RWPE1 (cell line): ENCODE measurements at places on chromosomes 12 and 14.
A peak's percentile ranks its signal among the peaks of the same experiment; 100 is the strongest.

- DNase-seq = no peak
These were observed 9.3 kb downstream of the ETV6 start for GRCh38 chr12:11658791-11659190.

- no peak for DNase-seq
These were observed 9.7 kb upstream of the HCAR1 start for GRCh38 chr12:122740351-122740750.

- peak; percentile 10 for DNase-seq
These were observed 136.8 kb downstream of the IGF1 start for GRCh38 chr12:102343361-102344121.

- DNase-seq = no peak
These were observed 205.7 kb downstream of the ZFP36L1 start for GRCh38 chr14:68586896-68587751.

- DNase-seq = no peak
These were observed 276.9 kb downstream of the CACNA1C start for GRCh38 chr12:2329661-2330210.

DNA sequence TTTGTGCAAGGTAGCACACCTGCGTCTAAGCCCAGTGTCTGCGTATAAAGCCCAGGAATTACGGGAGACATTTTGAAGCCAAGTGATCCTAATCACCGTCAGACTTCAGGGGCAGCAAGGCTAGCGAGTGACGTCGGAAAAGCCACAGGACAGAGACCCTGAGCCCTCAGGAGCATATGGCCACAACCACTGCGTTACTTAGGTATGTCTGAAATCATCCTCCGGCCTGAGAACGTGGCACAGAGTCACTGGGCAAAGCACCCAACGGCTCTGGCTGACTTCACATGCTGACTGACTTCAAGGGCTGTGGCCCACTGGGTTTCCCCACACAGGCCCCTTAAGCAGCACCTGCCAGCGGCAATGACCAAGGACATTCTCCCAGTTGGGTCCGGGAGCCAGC lies 71.5 kb downstream of the RIMBP2 start:
- no peak for DNase-seq

DNA sequence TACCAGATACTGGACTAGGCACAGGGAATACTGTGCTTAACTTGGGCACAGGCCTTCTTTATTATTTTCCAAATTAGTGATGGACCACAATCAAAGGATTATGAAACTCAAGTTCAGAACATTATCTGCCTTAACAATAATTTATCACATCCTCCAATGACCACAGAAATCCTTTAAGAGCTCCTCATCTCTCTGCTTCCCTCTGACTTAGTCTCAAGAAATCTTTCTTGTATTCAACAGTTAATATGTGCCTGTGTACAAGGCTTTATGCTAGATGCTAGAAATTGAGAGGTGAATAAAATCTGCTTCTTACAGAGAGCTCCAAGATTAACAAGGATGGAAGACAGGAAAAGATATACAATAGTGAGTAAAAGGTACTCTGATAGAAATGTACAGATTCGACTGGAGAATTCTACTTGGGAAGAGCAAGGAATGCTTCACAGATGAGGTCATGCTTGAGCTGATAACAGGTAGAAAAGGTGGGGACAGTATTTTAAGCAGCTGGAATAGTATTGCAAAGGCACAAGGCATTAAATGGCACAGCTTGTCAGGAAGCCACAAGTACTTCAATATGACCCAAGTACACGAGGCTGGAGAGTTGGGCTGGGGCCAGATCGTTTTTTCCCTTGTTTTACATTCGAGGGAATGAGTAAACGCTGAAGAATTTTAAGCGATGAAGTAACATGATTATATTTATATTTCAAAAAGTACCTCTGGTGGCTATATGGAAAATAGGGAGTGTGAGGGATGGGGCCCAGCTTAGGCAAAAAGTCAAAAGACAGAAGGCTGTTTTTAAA lies 55.1 kb upstream of the ARID2 start:
- DNase-seq = peak; percentile 54
